ENCODE measurements at places on chromosomes 7 and 10.

DNA sequence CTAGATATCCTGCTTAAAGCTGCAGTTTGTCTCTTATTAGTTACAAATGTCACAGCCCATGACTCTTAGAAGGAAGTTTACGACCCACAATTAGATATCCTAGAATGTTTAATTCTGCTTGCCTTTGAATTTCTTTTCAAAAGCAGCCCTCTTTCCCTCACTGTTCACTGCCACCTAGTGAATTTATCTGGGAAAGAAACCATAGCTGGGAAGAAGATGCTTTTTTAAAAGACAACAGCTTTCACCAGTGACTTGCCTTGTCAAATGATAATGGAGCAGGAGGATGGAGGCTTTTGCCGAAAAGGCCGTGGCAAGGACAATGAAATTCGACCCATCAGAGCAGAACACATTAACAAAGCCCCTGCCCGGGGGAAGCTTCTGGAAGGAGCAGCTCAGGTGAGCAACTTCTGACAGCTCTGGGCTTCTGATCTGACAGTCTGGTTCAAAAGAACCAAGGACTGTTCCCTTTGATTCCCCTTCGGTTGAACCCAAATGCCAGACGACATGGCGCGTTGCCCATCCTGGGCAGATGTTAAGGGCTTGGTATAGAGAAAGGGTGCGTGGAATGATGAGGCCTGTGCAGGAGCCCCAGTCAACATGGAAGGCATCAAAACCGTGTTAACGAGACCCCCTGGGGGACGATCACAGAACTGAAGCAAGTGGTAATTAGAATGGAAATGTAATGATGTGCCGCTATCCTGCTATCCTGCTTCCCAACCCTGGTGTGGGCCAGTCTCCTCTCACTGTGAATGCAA, 236.8 kb downstream of the FRMD4A start:
- no peak for DNase-seq

DNA sequence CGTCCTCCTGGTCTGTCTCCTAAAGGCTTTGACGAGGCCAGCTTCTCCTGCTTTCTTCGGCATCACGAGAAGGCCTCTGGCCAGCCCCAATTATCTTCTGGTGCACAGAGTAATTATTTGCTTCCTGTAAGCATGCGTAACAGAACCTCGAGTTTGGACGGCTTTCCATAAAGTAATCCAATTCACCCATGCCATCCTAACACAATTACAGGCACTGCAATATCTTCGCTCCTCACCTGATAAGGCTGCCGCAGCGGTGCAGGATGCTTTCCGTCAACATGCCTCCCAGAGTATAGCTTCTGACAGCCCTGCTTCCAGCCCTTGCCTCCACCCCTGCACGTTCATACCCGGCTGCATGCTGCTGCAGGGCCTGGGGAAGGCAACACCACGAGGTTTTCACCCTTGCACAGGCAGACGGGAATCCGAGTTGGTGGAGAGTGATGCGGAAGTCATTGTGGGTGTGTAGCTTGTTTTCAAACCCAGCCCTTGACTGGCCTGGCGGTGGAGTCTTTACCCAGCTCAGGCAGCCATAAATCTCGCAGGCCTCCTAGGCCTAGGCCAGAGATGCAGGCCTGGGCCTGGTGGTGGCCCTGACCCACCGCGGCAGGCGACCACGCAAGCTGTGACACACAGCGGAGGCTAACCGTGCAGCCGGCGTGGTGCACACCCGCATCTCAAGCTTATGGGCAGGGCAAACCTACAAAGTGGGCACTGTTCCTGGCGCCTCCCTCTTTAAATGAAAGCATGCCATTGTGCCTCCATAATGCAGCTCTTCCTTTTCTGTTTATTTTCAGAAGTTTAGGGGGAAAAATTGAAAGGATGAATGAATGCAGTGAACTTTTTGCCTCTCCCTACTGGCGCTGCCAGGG, 12.7 kb downstream of the EBF3 start:
- DNase-seq: no peak

- DNase-seq: peak; percentile 48
These were observed 5.4 kb downstream of the ATP6V1F start for GRCh38 chr7:128867842-128868623.

DNA sequence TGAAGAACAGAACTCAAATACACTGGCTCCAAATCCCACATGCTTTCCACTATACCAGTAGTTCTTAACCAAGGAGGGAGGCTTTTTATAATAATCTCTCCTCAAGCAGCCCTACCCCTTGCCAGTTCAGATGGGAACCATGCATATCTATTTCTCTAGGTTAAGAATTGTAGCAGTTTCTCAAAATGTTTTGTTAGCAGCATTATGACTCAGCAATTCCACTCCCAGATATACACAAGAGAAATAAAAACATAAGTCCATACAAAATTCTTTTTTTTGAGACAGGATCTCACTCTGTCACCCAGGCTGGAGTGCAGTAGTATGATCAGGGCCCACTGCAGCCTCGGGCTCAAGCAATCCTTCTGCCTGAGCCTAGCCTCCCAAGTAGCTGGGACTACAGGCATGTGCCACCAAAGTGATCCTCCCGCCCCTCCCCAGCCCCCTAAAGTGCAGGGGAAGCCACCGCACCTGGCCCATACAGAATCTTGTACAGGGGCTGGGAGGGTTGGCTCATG, 18.1 kb downstream of the YWHAG start:
- no peak for DNase-seq

DNA sequence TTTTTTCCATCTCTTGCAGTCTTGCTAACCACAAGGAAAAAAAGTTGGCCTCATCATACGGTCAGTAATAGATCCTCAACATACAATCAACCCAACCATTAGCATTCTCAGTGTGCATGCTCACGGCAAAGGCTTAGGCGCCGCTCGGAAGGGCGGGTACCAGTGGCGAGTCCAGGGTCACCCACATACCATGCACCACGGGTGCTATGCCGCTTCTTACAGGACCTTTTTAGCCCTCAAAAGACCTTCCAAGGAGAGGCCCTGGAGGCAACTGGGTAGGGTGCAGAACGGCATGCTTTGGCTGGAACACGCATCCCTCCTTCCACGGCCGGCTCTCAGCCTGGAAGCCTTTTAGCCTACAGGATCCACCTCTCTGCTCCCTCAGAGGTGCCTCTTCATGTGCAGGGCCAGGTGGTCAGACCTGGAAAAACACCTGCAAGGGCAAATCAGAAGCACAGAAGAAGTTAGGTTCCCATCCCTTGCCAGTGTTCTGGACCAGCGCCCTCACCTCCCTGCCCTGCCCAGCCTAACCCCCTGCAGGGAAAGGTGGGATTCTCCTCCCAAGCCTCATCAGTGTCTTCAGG, 5.8 kb downstream of the KLF6 start:
- DNase-seq: no peak

- no peak for DNase-seq
These were observed 282.1 kb downstream of the CCDC3 start for GRCh38 chr10:12719365-12719764.

DNA sequence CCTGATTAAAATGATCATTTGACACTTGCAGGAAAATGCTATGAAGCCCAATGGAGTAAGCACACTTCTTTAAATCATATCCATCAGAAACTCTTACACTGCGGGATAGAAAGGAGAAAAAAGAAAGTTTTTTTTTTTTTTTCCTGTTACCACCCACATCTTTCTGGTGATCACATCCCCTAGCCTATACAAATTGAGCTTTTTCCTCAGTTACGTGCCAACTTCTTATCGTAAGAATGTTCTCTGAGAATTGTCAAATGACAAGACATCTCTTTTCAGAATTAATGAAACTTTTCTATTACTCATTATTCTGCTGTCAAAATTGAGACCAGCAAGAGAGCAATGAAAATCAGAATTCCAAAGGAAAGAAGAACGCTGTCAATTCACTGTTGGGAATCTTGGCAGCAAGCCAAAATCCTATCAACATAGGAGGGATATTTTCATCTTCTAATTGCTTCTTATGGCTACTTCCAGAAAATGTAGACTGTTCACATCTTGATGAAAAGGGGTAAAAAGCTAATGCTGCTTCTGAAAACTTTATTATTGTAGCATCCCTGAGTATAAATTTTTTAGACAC, 179.5 kb downstream of the ADAM12 start:
- DNase-seq: no peak

GRCh38 chr7:42381161-42381560, 144.2 kb upstream of the GLI3 start:
- no peak for DNase-seq

DNA sequence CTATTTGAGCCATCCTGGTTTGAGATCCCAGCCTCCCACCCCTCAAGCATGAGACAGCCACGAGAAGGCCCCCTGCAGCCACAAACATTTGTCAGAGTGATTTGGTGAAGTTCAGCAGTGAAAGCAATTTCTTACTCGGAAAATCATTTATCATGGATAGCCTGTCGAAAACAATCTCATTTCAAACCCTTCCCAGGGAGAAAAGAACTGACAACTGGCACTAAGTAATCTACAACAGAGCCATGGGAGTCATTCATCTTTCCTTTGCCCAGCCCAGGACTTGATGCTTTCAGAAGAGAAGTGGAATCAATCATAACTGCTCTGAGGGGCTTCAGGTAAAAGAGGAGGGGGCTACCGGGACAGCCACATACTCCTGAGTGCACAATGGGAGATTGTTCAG, 411.2 kb downstream of the KCNMA1 start:
- no peak for DNase-seq

GRCh38 chr10:23966504-23967051, 242.4 kb upstream of the KIAA1217 start:
- no peak for DNase-seq

- no peak for DNase-seq
These were observed 40.4 kb upstream of the SMIM30 start for GRCh38 chr7:113158756-113159155.

DNA sequence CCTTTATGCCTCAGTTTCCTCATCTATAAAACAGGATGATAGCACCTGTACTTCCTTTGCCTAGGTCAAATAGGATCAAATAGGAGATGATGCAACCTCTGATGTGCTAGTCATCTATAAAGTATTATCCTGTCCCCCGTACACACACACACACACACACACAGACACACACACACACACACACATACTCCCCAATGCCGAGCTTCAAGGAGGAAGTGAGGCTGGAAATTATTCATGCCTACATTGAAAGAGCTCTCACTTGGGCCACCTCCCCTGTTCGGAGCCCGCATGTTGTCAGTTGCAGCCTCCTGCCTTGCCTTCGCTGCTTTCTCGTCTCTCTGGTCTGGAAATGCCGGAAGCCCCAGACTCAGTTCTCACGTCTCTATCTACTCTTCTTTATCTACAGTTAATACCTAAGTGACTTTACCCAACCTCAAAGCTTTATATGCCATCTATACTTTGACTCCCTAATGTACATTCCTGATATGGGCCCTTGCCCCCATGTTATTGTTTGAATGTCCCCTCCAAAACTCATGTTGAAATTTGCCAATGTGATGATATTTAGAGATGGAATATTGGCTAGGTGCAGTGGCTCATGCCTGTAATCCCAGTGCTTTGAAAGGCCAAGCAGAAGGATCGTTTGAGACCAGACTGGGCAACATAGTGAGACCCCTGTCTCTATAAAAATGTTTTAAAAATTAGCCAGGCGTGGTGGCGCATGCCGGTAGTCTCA, 6.9 kb upstream of the UBE2H start:
- no peak for DNase-seq

DNA sequence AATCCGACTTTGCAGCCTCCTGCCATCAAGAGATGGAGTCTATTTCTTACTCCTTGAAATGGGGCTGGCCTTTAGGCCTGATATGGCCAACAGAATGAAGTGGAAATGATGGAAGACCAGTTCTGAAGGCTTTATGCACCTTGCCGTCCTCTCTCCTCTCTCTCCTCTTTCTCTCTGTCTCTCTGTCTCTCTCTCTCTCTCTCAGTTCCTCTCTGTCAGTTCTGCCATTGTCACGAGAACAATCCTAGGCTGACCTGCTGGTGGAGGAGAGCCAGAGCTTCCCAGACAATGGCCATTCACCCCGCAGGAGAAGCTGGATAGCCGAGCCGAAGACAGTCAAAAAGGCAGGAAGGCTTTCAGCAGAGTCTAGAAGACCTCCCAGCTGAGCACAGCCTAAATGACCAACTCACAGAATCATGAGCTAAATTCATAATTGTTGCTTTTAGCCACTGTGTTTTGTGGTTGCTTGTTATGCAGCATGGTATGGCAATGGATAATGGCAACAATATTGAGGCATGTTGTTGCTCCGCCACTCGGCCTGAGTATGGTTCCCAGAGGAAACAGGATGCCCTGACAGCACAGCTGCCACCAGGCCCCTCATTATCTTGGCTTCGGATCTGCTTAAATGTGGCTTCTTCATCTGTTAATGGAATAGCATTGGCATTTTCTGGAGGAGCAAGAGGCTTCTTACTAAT, 35.5 kb downstream of the FRMPD2 start:
- no peak for DNase-seq

GRCh38 chr10:24255115-24255880, 46.4 kb downstream of the KIAA1217 start:
- DNase-seq: no peak

DNA sequence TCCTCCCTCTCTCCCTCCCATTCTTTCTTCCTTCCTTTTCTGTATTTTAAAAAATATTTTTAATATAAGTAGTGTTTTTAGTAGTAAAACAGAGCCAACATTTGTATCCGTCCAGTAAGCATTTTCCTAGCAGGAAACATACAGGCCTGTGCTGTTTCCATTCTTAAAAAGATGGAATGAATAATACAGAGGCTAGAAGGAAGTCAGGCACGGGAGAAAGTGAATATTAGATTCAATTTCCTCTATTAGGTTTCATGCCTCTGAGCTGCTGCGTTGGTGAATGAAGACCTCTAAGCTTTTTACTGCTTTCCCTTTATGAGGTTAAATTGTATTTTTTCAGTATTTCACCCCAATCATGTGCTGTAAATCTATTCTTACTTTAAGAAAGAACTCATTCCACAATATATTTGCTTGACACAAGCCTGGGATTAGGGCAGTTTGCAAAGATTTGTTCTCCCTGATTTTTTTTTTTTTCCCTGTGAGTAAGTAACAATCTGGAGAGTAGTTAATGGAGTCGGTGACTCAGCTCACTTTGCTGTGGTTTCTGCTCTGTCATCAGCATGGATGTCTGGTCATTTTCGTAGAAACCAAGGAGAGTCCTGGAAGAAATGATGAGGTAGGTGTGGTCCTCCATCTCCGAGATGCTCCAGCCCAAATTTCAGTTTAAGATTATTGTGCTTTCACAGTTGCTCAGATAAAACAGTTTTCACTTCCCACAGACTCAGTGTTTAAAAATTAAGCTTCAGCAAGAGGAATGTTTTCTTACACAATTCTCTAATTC, 76.1 kb upstream of the PITRM1 start:
- no peak for DNase-seq

DNA sequence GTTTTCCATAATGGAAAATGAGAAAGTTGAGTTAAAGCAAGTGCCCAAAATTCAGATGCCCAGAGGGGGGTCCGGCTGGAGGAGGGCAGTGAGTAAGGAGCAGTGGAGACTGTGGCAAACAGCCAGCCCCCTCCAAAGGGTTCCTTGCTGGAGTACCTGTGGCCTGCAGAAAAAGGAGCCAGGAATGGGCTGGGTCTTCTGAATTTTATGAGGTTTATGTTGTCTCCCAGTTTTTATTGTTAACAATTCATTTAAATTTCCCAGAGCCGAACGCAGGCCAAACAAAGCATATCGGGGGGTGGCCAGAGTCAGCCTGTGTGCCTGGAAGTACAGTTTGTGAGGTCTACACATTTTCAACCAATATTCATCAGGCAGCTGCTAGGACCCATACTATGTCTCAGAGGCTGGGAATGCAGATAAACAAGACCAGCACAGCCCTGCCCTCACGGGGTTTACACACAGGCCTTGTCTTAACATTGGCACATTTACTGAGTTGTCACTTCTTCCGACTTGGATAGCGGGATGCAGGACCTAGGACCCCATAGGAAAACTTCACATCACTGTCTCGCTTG, 12.9 kb upstream of the CSGALNACT2 start:
- no peak for DNase-seq

Data from NCI-H510A (cell line).